ENCODE measurements at places on chromosomes 7 and 10.

- no peak for DNase-seq
Measured at GRCh38 chr7:33816106-33816505, 89.2 kb upstream of the BMPER start.

- DNase-seq = peak; percentile 76
Measured at GRCh38 chr7:5494683-5495561, 71.3 kb upstream of the TNRC18 start.

GRCh38 chr10:117710181-117710798 lies 167.7 kb downstream of the EMX2 start:
- no peak for DNase-seq

- no peak for DNase-seq
Measured at GRCh38 chr7:140898786-140899536, 25.8 kb downstream of the BRAF start.

GRCh38 chr7:134724606-134725005 lies 54.8 kb upstream of the CALD1 start:
- DNase-seq = peak; percentile 73

DNA sequence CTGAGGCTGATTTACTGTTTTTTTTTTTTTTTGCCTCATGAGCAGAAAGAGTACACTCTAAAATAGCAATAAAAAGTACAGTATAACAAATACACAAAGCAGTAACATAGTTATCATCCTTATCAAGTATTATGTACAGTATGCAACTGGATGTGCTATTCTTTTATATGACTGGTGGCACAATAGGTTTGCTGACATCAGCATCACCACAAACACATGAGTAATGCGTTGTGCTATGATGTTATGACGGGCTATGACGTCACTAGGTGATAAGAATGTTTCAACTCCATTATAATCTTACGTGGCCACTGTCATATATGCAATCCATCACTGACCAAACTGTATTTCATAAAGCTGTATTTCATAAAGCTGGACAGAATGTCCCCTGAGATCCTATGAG lies 189.2 kb upstream of the GLI3 start:
- DNase-seq = peak; percentile 69

GRCh38 chr7:30322271-30323005 lies 38.0 kb downstream of the ZNRF2 start:
- peak; percentile 48 for DNase-seq

DNA sequence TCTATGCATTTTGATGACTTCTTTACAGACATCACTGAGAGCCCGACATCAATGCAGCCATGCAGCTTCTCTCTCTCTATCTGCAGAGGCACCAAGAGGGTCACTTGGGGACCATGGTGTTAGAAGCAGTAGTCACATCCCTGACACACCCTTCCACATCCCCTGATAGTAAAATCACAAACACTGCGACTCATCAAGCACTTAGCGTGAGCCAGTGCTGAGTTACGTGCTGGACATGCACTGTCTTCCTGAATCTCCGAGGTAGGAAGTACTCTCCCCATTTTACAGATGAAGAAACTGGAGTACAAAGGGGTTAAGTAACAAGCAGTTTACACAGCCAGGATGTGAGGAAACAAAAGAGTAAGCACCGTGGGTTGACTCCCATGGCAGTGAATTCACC lies 109.2 kb downstream of the OSBPL3 start:
- no peak for DNase-seq

GRCh38 chr10:116457488-116457887 lies 29.8 kb downstream of the PNLIPRP3 start:
- DNase-seq = no peak

DNA sequence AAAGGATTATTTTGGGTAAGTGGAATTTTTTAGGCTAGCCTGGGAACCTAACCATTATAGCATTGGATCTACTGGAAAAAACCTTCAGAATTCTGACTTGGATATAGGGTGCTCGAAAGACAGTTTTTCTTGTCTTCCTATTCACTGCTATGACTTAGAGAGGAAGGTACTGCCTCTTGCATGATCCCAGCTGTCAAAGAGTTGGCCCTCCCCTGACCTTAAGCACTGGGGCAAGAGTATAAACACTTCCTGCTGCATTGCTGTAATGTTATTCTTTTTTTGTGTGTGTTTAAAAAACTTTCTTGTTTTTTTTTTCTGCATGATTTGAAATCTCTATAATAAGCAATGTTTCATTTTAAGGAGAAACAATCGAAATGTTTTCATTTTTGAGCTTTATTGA lies 113.0 kb downstream of the LRMDA start:
- DNase-seq = peak; percentile 30

GRCh38 chr7:84249656-84250055 lies 55.1 kb upstream of the SEMA3A start:
- no peak for DNase-seq

- DNase-seq = peak; percentile 97
Measured at GRCh38 chr10:88926566-88927415, 25.8 kb downstream of the ACTA2 start.

DNA sequence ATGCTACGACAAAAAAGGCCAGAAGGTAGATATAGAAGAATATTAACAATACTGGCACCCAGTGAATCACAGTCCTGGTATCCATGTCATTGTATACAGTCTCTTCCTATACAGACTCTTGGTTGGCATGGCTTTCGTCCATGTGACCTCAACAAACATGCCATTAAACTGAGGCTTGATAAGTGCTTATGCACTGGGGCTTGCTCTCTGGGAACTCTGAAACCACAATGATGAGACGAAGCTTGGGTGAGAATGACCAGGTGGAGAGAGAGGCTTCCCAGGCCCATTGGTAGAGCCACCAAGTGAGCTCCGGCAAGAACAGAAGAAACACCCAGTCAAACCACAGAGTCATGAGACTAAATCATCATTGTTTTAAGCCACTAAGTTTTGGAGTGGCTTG lies 33.2 kb downstream of the PNPLA8 start:
- no peak for DNase-seq

DNA sequence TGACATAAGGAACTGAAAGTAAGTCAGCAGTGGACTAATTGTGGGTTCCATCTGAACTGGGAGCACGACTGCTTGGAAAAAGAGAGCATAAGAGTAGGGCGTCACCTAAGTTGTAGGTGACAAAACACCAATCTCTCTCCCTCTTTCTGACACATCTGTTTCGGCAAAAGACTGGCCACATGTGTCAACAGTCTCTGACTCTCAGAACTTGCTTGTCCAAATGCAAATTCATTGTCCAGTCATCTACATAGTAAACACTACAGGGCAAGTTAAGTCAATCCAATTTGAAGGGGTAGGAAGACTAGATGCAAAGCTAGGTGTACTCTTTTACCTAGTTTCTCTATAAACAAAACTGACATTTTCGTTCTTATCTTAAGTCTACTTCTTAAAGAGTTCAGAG lies 87.7 kb downstream of the ZNF438 start:
- DNase-seq = no peak
